T-cell (primary cell): ENCODE measurements at places on chromosomes 2 and 18.

DNA sequence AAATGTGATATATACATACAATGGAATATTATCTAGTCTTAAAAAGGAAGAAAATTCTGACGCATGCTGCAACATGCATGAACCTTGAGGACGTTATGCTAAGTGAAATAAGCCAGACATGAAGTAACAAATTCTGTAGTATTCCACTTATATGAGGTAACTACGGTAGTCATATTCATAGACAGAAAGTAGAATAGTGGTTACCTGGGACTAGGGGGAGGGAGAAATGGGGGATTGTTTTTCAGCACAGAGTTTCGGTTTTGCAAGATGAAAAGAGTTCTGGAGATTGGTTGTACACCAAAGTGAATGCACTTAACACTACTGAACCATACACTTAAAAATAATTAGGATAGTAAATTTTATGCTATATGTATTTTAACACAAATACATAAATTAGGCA is 215.9 kb upstream of the FBXO11 start:
- no peak for DNase-seq
- H3K27me3 ChIP-seq = no peaks in the 10 kb centered on the region
- no peak overlapping the region for H3K27ac ChIP-seq
- H3K4me1 ChIP-seq = no peaks in the 10 kb centered on the region
- no peaks in the 10 kb centered on the region for H3K36me3 ChIP-seq

DNA sequence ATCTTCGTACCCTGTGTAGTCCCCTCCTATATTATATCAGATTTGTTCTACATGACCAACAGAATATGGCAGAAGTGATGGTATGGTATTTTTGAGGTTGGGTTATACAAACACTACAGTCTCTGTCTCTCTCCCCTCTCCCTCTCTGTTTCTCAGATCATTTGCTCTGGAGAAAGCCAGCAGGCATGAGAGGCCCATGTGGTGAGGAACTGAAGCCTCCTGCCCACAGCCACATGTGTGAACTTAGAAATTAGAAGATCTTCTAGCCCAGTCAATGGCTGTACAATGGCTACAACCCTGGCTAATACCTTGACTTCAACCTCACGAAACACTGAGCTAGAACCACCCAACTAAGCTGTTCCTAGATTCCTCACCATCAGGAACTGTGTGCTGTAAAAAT is 250.6 kb downstream of the SMAD2 start:
- H3K36me3 ChIP-seq = no peaks in the 10 kb centered on the region
- no peak overlapping the region for H3K27ac ChIP-seq
- no peaks in the 10 kb centered on the region for H3K27me3 ChIP-seq
- no peak for DNase-seq
- no peak overlapping the region for H3K4me3 ChIP-seq
- H3K4me1 ChIP-seq = no peaks in the 10 kb centered on the region

- no peaks in the 10 kb centered on the region for H3K36me3 ChIP-seq
- no peaks in the 10 kb centered on the region for H3K4me1 ChIP-seq
- no peak for DNase-seq
- no peaks in the 10 kb centered on the region for H3K27me3 ChIP-seq
- no peak overlapping the region for H3K4me3 ChIP-seq
- H3K27ac ChIP-seq = no peak overlapping the region
These were observed 242.3 kb upstream of the NOL4 start for GRCh38 chr18:34467058-34467457.

GRCh38 chr18:26621161-26622026 is 73.0 kb upstream of the KCTD1 start:
- H3K4me3 ChIP-seq = no peak overlapping the region
- no peaks in the 10 kb centered on the region for H3K4me1 ChIP-seq
- H3K27ac ChIP-seq = no peak overlapping the region
- no peak for DNase-seq
- no peaks in the 10 kb centered on the region for H3K36me3 ChIP-seq

DNA sequence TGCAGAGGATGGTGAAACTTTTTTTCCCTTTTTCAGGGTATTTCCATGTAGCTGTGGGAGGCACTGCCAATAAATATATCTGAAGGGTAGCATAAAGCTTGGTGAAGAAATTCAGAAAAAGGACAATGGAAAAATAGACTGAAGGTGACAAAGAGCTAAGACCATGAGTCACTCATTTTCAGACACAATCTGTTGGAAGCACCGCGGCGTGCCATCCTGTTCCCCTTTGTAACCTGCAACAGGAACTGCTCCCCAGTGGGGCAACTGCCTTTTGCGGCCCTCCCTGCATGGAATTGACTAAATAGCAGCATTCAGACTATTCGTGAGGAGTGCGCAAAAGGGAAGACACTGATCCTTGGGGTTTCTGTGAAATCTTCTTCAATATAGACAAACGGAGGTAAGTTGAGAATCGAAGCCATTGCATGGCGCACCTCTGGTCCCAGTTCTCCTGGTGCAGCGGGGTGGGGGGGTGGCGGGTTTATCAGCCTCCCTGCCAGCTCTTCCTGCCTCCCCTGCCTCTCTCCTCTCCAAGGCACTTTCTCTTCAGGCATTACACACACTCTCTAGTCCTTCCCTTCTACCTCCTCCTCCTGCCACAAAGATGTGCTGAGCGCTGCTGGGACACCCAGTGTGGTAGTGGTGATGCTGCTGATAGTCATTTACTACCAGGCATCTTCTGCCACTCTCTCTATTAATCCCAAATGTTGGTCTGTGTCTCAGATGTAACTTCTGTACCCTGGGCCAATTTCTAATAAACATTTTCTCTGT is 126.2 kb upstream of the TMEM200C start:
- no peak overlapping the region for H3K4me3 ChIP-seq
- H3K36me3 ChIP-seq = no peaks in the 10 kb centered on the region
- no peaks in the 10 kb centered on the region for H3K4me1 ChIP-seq
- DNase-seq = no peak
- H3K27me3 ChIP-seq = no peaks in the 10 kb centered on the region

DNA sequence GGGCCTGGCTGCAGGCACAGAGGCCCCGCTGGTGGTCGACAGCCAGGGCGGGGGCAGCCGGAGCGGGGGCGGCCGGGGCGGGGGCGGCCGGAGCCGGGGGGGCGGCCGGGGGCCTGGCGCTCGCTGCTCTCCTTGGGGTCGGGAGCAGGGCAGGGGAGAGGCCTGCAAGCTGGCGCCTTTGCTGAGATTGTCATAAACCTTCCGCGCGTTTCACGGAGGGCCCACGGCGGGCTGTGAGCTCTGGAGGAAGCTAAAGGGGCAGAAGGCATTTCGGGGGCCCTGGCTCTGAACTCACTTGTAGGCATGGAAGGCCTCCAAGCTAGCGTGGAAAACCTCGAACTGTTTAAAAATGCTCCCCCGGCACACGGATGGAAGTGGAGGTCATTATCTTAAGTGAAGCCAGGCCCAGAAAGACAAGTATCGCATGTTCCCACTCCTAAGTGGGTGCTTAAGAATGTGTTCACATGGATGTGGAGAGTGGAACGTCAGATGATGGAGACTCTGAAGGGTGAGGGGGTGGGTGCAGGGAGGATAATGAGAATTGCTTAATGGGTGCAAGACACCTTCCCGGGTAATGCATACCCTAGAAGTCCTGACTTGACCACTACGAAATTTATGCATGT is 629 bp downstream of the PRELID3A start:
- no peak for DNase-seq
- H3K27ac ChIP-seq = no peak overlapping the region
- H3K36me3 ChIP-seq = no peaks in the 10 kb centered on the region
- no peak overlapping the region for H3K4me3 ChIP-seq
- H3K4me1 ChIP-seq = peaks cover 7% of the 10 kb centered on the region

DNA sequence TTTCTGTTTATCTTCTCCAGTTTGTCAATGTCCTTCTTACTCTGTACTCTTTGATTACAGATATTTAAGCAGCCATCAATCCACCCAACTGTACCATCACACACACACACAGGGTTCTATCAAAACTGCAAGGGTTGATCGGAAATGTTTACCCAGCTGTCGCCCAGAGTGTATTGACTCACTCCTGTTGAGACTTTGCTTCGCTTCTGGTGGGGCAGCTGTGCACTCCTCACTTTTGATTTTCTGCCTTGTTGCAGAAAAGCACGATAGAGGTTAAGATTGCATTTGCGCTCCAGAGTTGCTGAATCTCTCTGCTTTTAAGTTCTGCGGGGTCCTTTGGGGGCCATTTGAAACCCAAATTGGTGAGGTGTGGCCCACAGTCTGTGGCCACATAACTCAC is 216.2 kb downstream of the SETBP1 start:
- DNase-seq = no peak
- no peak overlapping the region for H3K27ac ChIP-seq
- no peaks in the 10 kb centered on the region for H3K36me3 ChIP-seq
- no peak overlapping the region for H3K4me3 ChIP-seq

DNA sequence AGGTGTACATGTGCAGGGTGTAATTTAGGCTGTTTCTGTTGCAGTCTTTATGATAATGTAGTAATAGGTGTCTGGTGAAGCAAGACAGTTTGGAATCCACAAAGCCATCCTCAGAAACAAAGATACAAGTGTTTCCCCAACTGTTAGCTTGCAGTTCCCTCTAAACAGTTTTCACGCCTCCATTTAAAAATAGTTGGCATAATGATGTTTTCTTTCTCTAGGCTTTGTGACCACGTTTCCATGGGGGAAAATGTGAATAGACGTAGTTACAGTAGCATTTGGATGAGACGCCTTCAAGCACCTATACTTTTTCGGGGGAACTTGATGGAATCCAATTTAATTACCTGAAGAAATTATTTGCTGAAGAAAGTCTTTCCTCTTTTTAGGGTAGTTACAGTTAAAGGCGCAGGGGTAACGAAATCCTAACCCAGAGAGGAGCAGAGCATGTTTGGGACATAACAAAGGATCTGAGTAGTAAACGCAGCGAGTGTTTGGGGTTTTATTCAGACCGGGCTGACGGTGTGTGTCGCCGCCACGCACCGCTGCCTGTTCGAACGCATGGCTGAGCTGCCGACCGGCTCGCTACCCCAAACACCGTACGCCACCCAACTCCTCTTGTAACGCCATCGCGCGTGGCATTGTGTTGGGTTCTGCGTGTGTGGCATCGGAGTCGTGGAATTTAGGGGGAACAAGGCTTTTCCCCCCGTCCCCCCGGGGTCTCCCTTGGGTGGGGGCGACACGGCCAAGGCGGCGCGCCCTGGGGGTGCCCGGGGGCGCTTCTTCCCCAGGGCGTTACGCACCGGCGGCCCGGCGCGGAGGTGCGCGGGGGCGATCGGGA is 681 bp upstream of the NRP2 start:
- H3K4me3 ChIP-seq = no peak overlapping the region
- no peak overlapping the region for H3K27ac ChIP-seq
- no peaks in the 10 kb centered on the region for H3K36me3 ChIP-seq
- peaks cover 3% of the 10 kb centered on the region for H3K4me1 ChIP-seq
- H3K27me3 ChIP-seq = peaks cover 3% of the 10 kb centered on the region

DNA sequence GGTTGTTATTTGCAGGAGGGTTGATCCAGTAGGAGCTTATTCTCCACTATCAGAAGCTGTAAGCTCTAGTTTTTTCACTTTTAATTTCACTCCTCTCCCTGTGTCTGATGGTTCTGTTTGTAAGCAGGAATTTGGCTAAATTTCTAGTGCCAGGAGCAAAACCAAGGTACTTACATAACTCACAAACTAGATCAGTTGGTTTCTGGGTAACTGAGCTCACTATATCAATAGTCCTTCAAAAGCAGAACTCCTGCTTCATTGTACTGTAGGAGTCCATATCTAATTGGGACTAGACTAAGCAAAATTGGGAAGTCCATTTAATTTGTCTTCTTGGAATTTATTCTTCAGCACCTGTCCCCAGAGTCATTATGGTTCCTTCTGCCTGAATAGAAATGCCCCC is 20.1 kb upstream of the RAX start:
- no peaks in the 10 kb centered on the region for H3K36me3 ChIP-seq
- H3K27ac ChIP-seq = no peak overlapping the region
- peaks cover 10% of the 10 kb centered on the region for H3K27me3 ChIP-seq
- H3K4me1 ChIP-seq = no peaks in the 10 kb centered on the region

DNA sequence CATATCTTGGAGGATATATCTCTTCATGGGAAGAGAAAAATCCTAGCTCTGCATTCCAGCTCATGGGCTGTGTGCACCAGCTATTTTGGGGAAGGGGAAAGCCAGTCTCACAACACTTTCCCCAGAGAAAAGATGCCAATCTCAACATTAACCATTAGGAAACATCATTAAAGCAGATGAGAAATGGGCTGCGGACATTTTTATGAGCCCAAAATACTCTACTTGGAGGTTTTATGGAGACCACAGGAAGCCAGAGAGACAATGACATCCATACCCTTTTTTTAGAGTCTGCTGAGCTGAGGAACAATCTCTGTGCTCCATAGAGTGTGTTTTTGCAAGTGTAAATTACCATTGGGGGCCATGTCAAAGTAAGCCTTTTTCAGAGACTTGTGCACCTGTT is 213.7 kb downstream of the TRIB2 start:
- no peak overlapping the region for H3K27ac ChIP-seq
- no peaks in the 10 kb centered on the region for H3K27me3 ChIP-seq
- no peak overlapping the region for H3K4me3 ChIP-seq

- H3K4me1 ChIP-seq = peaks cover 26% of the 10 kb centered on the region
- H3K36me3 ChIP-seq = peaks cover 27% of the 10 kb centered on the region
- H3K27me3 ChIP-seq = no peaks in the 10 kb centered on the region
- no peak overlapping the region for H3K27ac ChIP-seq
These were observed 22.9 kb downstream of the POLR1A start for GRCh38 chr2:86082756-86083155.

- no peak for DNase-seq
- H3K4me1 ChIP-seq = no peaks in the 10 kb centered on the region
These were observed 425.7 kb downstream of the LRATD1 start for GRCh38 chr2:15058015-15058720.

GRCh38 chr2:159185401-159186130 is 100.9 kb downstream of the WDSUB1 start:
- DNase-seq = no peak
- H3K27ac ChIP-seq = no peak overlapping the region
- no peaks in the 10 kb centered on the region for H3K36me3 ChIP-seq
- no peaks in the 10 kb centered on the region for H3K4me1 ChIP-seq
- no peak overlapping the region for H3K4me3 ChIP-seq
- no peaks in the 10 kb centered on the region for H3K27me3 ChIP-seq

- H3K4me1 ChIP-seq = peaks cover 21% of the 10 kb centered on the region
- no peak overlapping the region for H3K4me3 ChIP-seq
- H3K27me3 ChIP-seq = peaks cover 11% of the 10 kb centered on the region
- no peak overlapping the region for H3K27ac ChIP-seq
These were observed 78.9 kb downstream of the EHD3 start for GRCh38 chr2:31312898-31313297.

GRCh38 chr2:98387478-98387877 is 41.2 kb downstream of the CNGA3 start:
- no peaks in the 10 kb centered on the region for H3K27me3 ChIP-seq
- H3K4me1 ChIP-seq = peaks cover 2% of the 10 kb centered on the region
- no peak for DNase-seq

GRCh38 chr2:204282525-204282924 is 262.8 kb upstream of the PARD3B start:
- H3K36me3 ChIP-seq = no peaks in the 10 kb centered on the region
- H3K27me3 ChIP-seq = peaks cover 7% of the 10 kb centered on the region
- no peak overlapping the region for H3K4me3 ChIP-seq

GRCh38 chr2:194700726-194701125 is 956.3 kb upstream of the SLC39A10 start:
- no peak for DNase-seq
- no peaks in the 10 kb centered on the region for H3K36me3 ChIP-seq
- H3K4me1 ChIP-seq = no peaks in the 10 kb centered on the region
- no peak overlapping the region for H3K4me3 ChIP-seq
